ENCODE measurements at places on chromosomes 6 and 20.

- no peak for DNase-seq
Observed at GRCh38 chr6:143160439-143161220, 99.9 kb downstream of the AIG1 start.

GRCh38 chr6:48113130-48113529, 2.1 kb upstream of the PTCHD4 start:
- no peak for DNase-seq

GRCh38 chr6:154457046-154457713, 53.3 kb downstream of the CNKSR3 start:
- DNase-seq, result no peak

DNA sequence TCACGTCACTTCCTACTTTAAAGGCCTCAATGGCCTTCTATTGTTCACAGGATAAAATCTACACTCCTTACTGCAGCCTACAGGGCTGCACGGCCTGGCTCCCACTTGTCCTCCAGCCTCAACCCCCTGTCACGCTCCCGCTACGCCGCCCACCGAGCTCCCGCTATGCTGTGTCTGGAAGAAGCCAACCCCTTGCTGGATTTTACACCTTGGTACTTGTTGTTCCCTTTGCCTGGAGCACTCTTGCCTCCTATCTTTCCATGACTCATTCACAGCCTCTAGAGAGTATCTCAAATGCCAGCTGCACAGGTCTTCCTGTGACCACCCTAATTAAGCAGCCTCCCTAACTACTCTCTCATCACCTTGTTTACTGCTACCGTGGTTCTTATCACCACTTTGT, 259.9 kb downstream of the PRKN start:
- DNase-seq, result no peak
